ENCODE measurements at places on chromosomes 12 and 14.

DNA sequence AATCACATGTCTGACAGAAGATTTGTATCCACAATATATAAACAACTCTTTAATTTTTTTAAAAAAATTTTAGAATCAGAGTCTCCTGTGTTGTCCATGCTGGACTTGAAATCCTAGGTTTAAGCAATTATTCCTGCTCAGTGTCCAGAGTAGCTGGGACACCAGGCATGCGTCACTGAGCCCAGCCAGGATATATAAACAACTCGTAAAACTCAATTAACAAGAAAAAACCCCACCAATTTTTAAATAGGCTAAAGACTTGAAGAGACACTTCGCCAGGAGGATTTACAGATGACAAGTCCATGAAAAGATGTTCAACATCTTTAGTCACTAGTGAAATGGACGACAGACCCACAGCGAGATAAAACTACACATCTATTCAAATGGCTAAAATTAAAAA is 2.0 kb upstream of the SCN8A start:
- DNase-seq, result no peak

DNA sequence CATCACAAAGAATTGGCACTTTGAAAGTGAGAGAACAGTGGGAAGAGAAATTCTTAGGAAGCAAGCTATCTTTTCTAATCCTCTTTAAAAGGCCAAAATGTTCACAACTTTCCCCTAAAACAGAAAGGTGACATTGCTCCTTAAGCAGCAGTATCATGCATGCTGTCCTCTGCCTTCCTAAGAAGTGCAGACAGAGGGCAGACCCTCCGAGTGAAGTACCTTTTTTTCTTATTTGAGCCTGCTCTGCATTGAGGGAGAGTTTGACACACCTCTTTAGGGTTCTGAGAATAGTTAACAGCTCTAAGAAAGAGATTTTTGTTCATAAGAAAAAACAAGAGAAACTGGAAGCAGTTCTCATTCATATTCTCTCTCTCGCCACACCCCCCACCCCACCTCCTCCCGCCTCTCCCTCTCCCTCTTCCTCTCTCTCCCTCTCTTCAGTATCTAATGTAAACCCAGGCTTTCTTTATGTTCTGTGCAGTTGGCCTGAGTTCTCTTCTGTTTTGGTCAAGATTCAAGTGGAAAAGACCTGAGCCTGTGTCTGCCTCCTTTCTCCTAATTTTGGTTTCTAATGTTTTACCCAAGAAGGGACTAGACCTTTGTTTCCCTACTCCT is 709.1 kb downstream of the DIO2 start:
- no peak for DNase-seq

DNA sequence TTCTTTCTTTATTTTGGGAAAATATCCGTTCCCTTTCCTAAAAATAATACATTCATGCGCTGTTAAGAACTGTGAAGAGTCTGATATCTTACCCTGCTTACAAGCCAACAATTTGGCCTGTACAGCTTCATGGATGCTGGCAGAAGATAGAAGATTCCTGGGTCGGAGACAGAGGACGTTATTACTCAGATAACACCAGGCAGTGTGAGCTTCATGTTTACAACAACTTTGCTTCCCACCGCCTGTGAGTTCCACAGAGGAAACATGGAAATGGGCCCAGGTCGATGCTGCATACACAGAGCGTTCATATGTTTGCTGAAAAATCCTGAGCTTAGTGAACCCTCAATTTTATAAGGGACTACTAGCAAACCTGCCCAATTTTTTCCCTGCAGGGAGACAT is 705.6 kb upstream of the SEL1L start:
- DNase-seq, result no peak

DNA sequence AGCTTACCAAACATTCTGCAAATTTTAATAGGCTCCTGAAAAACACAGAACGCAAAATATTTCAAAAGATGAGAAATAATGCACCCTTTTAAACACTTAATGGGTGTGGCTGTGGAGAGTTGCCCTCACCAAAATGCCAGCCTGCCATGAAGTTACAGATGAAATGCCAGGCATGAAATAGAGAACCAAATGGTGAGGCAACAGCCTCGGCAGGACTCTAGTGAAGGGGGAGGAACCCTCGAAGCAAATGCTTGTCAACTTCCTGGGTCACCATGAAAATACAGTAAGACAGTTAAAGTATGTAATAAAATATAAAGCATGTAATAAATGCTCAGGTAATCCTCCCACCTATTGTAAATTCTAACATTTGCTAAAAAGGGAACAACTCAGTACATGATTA is 24.1 kb downstream of the DUSP16 start:
- DNase-seq, result peak; percentile 18

DNA sequence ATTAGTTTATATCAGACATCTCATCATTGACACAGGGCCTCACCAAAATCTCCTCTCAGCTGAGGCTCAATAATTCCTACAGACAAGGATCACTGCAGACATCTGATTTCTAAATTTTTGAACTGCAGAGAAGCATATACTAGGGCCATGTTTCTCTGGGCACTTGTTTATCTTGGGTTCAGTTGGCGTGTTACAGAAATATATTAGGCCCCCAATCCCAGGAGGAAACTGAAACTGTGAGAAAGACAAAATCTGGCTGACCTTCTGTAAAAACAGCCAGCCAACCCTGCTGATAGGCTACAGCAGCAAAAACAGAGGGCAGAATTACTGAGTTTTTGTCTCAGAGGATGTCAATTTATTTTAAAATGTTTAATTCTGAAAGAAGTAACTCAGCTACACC is 634.6 kb downstream of the ETNK1 start:
- DNase-seq, result no peak

- DNase-seq, result no peak
Observed at GRCh38 chr14:58367296-58367695, 28.4 kb upstream of the TOMM20L start.

DNA sequence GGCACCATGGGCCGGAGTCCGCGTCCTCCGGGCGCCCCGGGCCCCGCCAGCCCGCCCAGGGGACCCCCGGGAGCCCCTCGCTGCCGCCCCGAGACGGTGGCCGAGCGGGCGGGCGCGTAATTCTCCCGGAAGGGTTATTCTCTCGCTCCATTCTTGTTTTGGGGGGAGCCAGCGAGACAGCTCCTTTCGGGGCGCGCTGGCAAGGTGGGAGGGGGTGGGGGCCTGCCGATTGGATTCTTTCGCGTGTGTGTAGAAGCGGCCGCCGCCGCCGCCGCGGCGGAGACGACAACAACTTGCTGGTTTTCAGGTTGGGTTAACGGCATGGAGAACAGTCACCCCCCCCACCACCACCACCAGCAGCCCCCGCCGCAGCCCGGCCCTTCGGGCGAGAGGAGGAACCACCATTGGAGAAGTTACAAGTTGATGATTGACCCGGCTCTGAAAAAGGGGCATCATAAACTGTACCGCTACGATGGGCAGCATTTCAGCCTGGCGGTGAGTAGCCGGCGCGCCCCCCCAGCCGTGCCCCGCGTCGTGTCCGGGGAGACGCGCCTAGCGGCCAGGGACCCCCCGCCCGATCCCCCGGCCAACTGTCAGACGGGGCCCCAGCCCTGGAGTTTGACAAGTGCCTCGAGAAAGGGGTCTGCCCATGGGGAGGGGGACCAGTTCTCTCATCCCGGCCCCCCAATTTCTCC is 755 bp downstream of the SETD1B start:
- peak; percentile 40 for DNase-seq

DNA sequence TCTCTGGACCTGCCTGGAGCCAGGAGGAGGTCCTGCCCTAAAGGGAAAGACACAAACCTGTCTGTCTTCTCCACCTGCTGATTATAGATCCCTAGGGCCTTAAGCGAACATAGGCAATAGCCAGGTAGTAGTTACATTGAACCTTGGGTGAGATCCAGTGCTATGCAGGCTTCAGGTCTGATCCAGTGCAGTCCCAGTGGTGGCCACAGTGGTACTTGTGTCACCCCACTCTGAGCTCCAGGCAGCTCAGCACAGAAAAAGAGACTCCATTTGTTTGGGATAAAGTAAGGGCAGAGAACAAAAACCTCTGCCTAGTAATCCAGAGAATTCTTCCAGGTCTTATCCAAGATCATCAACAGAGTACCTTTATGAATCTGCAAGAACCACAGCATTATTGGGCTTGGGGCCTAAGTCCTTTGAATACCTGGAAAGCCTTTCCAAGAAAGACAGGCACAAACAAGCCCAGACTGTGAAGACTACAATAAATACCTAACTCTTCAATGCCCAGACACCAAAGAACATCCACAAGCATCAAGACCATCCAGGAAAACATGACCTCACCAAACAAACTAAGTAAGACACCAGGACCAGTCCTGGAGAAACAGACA is 60.4 kb upstream of the KTN1 start:
- DNase-seq, result no peak

- DNase-seq, result no peak
Observed at GRCh38 chr12:102862486-102862885, 54.6 kb downstream of the PAH start.

DNA sequence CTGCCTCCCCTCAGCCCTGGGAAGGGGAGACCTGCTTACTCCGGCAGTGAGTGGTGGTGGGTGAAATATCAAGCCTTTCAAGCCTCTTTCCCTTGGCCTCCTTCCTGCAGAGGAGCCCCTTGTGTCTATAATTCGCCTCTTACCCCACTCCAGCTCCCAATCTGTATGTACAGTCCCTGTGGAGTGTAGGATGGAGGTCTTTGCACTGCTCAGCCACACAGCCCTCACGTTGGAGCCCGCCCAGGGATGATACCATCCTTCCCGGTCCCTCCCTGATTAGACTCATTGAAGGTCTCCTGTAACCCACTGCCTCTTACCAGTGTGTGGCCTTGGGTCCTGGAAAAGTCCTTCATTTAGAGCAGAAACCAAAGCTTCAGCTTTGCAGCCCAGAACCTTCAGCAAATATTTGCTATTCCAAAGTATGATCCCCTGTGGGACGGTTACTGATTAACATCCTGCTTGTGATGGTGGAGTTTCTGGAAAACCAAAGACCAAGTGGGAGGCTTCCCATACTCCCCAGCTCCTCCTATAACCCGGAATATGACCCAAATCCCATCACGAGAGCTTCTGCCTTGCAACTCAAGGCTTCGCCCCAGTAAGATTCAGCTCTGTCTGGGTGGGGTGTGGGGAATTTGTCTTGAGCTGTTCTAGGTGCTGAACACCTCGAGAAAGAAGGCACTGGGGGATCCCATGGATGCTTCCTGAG is at the start of gene SERPINA10:
SERPINA10 (minus strand) TSS at position 397 of the 706 bp plus-strand sequence. CDS start 2,675 bp downstream, outside the sequence.
- no peak for DNase-seq

DNA sequence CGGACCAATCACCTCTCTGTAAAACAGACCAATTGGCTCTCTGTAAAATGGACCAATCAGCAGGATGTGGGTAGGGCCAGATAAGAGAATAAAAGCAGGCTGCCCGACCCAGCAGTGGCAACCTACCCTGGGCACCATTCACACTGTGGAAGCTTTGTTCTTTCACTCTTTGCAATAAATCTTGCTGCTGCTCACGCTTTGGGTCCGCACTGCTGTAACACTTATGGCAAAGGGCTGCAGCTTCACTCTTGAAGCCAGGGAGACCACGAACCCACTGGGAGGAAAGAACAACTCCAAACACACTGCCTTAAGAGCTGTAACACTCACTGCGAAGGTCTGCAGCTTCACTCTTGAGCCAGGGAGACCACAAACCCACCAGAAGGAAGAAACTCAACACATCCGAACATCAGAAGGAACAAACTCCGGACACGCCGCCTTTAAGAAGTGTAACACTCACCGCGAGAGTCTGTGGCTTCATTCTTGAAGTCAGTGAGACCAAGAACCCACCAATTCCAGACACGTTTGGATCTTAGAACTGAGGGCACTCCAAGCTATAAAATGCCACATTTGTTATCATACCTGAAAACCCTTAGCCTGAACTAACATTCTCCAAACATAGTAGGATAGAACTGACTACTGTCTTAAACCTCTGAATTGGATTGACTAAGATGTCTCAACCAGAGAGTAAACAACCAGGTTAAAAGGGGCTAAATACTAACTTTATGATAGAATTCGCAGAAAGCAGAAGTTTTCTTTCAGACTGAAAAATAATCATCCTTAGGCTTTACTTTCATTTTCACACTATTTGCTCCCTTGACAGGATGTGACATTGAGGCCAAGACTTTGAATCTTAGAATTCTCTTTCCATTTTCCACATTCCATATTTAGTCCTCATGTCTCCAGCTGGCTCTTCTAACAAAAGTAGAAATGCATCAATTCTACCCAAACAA is 33.6 kb downstream of the CDKL1 start:
- peak; percentile 17 for DNase-seq

DNA sequence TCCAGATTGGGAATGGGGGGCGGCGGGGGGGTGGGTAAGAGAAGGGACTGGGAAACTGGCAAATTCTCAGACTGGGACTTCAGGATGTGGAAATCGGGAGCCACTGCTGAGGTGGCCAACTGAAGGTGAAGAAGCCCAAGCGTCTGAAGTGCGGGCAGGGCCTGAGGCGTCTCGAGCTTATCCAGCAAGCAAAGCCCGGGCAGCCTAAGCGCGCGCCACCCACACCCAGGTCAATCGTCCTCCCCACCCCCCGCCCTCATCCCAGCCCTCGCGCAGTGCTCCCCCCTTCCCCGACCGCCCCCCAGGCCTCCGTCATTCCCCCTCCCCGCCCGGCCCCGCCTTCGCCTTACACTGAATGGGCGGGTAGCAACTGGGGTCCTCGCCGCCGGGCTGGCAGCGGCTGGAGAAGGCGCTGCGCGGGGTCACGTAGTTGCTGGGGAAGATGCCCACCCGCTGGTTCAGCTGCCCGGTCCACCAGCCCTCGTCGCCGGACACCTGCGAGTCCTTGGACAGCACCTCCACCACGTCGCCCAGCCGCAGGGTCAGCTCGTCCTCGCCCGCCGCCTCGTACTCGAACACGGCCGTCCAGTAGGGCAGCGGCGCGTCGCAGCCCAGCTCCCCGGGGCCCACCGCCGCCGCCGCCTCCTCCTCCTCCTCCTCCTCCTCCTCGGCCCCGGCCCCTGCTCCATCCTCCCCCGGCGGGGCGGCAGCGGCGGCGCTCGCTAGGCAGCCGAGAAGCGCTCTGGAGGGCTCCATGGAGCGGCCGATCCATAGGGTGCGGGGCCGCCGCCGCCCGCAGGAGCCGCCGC is 693 bp downstream of the MAP3K9 start:
- no peak for DNase-seq

DNA sequence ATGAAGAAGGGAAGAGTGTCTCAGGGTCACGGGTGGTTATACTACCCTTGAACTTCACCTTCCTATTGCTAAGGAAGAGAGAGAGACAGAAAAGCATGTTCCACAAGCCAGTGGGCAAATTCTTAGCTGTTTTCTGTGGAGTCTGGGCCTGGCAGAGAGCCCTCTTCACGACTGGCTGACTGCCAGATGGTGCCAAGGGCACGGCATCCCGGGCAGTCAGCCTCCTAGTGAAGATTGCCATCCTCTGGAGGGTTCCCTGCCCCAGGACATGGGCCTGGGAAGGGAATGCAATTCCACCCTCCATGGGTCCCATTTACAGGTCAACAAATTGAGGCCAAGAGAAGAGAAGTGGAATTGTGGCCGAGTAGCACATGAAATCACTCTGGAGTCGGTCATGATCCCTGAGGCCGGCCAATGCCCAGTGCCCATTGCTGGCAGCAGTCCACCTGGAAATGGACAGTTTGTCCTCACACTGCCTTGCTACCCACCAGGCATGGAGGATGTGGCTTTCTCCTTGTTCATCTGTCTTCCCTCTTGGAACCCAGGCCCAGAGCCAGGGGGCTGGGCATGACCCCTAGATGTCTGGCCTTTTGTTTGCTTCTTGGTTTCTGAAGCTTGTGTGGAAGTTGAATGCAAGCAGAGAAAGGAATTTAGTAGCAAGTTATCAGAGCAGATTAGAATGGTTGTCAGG is 9.9 kb downstream of the TUNAR start:
- no peak for DNase-seq

- no peak for DNase-seq
Observed at GRCh38 chr12:50555471-50555885, 50.7 kb downstream of the DIP2B start.

Data from myocyte (in vitro differentiated cells).